ENCODE measurements at places on chromosomes 6 and 20.

GRCh38 chr6:1724616-1725015 lies 114.9 kb downstream of the FOXC1 start:
- DNase-seq, result no peak

GRCh38 chr20:58523072-58523970 lies 8.1 kb upstream of the APCDD1L start:
- no peak for DNase-seq

DNA sequence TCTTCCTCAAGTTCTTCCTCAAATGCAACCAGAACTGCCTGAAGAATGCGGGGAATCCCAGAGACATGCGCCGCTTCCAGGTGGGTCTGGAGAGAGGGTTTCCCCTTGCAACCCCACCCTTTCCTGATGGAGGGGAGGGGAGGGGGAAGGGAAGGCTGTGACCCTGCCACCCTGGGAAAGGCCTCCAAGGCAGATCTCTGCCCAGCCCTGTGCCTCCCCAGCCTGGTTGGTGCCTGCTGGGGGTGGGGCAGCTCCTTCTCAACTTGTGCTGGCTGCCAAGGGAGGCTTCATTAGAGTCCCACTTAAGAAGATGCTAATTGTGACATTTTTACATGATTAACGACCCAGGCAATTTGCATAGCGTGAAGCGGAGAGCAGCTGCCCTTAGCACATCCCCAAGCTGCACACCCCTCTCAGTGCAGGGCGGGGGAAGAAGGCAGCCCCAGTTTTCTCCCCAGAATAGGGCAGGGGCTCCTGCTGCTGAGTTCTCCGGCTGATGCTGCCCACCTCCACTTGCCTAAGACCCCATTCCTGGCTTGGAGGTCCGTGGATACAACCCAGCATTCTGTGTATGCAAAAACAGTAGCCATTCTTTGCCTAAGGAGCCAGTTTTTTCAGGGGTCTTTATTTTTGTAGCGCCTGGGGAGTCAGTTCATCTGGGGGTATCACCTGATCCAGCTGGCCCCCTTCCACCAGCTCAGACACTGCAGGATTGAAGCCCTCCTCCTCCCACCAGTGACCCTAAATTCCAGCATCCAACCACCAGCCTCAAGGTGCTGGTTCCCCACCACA lies 51.7 kb downstream of the CPXM1 start:
- DNase-seq, result no peak

- no peak for DNase-seq
These were observed 449.6 kb upstream of the POU3F2 start for GRCh38 chr6:98384801-98385200.

DNA sequence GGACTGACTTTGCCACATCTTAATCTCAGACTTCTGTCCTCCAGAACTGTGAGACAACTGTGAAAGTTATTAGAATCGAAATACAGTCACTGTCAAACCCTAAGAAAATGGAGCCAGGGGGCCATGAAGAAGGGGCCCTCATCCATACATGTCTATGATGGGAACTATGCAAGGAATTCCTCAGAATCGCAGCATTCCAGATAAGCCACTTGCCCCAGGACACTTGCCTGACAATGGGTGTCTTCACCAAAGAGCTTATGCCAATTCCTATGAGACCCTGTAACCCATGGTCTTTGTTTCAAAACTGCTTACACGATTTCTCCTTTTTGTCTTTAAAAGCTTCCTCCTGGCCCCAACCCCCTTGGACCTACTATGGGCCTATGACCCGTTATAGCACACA lies 90.4 kb upstream of the FOXP4 start:
- DNase-seq, result no peak

DNA sequence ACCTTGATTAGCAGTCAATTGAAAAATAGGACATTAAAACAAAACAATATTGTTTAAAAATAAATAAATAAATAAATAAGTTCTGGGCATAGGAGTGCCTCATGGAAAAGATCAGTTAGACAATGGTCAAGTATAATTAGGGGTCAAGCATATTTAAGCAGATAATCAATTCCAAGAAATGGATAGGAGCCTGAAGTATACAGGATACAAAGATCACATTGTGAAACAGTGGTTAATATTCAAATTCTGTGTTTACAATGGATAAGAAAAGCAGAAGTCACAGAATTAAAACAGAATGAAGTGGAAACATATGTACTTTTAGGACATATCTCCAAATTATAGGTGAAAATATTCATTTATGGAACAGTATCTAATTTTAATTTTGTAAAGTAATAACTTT lies 1028.6 kb upstream of the CITED2 start:
- no peak for DNase-seq

DNA sequence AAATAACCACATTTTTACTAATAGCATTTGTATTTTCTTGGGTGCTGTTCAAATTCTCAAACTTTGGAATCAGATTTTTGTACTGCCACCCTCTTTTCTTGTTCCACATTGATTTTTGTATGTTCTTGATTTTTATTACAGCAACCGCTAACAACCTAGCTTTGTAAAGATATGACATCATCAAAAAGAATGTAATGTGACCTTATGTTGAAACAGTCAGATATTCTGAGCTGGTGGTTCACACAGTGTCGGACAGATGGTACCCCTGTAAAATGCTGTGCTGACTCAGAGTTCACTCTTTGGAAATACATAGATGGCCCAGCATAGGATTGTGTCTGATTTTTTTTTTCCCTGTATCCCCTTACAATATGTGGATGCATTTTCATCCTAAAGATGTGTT lies 118.9 kb downstream of the QKI start:
- DNase-seq, result no peak

DNA sequence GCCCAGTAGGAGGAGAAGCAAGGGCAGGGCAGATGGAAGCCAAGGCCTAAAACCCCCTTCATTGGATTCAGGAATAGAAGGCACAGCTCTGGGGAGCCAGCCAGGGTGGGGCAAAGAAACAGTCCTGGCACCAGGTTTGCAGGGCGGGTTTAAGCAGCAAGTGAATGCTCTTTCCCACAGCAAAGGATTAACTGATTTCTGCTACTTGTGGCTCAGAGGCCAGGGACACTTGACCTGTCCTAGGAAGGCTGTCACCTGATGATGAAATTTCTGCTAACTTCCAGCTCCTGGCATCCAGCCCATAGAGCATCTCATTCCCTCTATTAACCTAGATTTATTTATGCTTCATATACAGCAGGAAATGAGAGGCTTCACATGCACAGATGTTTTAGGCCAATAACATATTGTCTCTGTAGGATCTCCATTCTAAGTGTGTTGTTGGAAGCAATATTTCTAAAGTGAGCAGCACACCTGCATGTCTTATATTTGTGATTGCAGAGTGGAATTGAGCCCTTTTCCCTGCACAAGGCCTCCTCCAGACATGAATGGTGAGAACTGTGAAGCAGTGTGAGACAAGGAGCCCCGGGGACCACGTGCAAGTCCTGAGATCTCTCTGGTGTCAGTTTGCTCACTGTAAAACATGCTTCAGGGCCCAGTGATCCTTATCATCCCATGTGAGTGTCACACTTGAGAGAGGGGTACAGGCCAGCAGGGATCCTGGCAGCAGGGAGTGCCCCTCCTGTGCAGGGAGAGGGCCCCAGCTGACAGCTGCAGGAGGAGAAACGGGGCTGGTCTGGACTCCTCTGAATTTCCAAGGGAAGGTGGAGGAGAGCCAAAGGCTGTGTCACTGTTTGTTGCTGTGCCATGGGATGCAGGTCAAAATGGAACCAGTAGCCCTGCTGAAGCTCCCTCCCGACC lies 41.1 kb upstream of the CST5 start:
- DNase-seq, result no peak

DNA sequence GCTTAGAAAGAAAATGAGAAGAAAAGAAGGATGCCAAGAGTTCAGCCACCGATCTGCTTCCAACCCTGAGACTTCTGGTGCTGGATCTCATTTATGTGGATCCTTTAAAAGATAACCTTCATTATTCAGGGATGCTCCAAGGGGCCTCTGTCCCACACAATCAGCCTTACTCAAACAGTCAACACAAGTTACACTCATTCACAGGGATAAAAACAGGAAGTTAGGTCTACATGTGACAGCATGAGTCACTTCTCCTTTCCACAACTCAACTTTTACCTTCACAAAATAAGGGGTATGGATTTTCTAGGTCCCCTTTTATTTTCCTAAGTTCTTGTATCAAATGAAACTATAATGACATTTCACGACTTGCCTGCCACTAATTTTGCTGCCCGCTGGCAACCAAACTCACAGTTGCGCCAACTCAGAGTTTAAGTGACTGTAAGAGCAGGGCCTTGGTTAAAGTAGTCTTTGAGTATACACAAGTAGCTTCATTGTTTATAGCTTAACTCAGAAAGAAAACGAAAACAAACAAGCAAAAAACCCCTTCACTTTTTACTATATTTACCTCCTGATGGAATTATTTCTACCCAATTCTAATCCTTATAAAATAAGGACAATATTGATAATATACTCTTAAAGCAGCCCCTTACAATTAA lies 278.8 kb upstream of the RUNX2 start:
- no peak for DNase-seq

- peak; percentile 23 for DNase-seq
These were observed 154.3 kb downstream of the VEGFA start for GRCh38 chr6:43924222-43924702.

GRCh38 chr20:9551808-9552550 lies 37.6 kb downstream of the LAMP5 start:
- no peak for DNase-seq

GRCh38 chr6:91412532-91412931 lies 825.7 kb upstream of the MAP3K7 start:
- DNase-seq, result no peak

DNA sequence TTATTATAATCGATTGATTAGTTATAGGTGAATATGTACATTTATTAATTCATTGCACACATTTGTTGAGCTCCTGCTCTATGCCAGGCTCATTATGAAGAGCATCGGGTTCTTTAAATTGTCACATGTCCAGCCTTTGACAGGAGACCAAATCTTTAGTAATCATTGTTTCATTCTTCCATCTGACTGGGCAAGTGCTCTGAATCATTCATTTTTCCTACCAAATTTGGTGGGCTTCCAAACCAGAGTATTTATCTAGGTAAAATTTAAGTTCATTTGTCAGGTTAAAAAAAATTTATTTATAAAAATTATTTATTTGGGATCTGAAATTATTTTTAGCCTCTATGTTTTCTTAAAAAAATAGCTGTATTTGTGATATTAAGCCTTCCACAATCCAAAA lies 404.9 kb upstream of the MMS22L start:
- DNase-seq, result no peak

GRCh38 chr6:138246650-138247440 lies 28.6 kb upstream of the PBOV1 start:
- DNase-seq, result no peak

DNA sequence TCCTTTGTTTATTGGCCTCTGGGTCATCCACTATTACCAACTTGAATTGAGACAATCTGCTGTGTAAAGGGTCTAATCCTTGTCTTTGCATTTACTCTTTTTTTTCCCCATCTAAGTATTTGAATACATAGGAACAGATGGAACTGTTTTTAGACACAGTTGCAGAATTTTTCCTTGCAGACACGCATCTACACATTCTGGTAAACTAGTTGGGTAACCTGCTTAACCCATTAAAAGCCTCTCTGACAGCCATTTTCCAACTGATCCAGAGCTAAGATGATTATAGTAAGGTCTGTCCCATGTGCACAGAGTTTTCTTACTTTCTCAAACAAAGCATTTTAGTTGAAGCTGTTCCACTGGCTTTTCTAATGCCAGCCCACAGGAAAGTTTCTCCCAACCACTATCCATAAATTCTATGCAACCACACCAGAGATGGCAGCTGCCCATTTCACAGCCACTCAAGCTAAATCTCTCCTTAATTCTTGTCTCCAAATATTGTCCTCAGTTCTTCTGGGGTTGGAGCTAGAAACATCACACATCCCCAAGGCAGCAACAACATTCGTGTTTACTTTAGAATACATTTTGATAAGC lies 492.1 kb downstream of the MAFB start:
- no peak for DNase-seq

DNA sequence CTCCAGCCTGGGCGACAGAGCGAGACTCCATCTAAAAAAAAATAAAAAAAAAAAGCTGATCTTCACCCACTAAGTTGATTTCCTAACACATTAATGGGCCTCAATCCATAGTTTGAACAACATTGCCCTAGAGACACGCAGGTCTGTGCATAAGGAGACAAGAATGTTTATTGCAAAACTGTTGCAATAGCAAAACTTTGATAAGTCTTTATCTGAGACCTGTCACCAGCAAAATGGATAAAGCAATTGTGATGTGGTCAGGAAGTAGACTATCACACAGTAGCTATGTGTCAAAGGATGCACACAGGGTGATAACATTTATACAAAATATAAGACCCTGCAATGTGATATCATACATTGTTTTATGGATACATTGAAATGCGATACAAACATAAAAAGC lies 4.2 kb upstream of the ITPR3 start:
- no peak for DNase-seq

DNA sequence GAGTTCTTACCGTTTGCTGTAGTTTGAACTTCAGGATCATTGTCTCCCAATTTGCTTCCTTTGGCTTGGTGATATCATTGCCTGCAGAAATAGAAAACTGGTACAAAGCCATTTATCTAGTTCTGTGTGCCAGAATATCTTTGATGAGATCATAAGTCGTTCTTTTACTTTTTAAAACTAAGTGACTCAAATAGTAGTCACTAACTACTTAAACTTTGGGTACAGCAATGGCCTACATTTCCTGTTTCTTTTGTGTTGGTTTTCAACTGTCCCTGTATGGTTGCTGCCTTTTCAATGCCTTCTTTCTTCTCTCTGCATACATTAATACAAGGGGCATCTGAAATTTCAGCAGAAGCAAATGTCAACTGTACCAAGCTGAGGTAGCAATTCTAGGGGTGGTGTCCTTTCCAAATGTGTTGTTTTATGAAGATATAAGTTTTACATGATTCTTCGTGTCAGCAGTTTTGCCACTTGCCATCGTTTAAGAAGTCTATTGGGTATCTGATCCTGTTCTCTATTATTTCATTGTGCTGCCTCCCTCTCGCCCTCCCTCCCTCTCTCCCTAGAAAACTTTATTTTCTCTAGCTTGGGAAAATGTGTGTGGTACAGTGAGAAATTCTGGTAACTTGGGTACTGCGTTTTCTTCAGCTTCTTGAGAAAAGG lies 238.5 kb downstream of the FARS2 start:
- no peak for DNase-seq
